ENCODE measurements at places on chromosomes 11 and 22.

GRCh38 chr11:100902454-100903141 is 215.5 kb downstream of the ARHGAP42 start:
- DNase-seq = no peak

DNA sequence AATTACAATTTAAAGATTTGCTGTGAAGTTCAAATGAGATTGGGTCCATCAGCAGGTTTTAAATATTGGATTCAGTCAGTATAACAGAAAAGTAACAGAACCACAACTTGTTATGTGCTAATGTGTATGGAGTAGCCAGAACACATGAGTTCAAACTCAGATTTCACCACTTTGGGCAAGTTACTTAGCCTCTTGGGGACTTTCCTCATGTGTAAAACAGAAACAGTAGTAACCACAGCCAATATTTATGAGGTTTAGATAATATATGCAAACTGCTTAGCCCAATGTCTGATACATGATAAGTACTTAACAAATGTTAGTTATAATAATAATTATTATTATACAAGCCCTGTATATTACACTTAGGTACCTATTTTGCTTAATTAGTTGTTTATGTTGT is 21.8 kb upstream of the SLC5A12 start:
- DNase-seq = no peak

- DNase-seq = no peak
Observed at GRCh38 chr11:14672635-14673034, 29.0 kb downstream of the PDE3B start.

DNA sequence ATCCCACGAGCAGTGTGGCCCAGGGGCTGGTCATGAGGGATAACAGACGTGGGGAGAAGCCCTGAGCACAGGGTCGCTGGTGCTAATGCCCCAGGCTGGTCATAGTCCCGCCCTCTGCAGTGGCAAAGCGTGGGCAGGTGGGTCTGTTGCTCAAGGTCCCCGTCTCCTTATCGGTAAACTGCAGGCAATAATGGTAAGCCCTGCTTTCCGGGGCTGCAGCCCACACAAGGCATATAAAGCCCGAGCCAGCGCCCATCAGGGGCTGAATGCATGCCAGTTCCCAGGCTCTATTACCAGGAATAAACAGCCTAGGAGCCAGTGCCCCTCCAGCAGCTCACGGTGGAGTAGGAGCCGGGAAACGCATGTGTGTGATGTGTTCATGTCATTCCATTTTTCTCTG is 261.0 kb downstream of the BRD1 start:
- no peak for DNase-seq

DNA sequence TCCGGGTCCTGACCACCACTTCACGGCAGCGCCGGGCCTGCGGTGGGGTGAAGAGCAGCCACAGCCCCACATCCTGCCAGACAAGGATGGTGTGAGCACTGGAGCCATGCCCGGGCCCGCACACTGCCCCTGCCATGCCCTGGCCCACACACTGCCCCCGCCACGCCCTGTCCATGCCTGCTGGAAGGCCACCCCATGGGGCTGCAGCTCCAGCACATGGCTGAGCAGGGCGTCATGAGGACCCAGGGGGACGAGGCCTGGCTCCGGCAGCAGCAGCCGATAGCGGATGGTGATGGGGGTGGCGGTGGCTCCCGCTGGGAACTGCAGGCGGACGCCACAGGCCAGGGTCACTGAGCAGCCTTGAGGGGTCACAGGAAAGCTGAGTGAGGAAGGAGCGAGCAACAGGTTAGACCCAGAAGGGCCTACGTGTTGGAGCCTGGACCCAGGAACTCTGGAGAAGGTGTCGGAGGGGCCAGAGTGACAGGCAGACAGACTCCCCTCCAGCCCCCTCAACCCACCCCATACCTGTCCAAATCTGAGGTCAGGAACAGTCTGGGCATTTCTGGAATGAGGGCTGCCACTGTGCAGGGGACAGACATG is 2.9 kb downstream of the PIDD1 start:
- no peak for DNase-seq

DNA sequence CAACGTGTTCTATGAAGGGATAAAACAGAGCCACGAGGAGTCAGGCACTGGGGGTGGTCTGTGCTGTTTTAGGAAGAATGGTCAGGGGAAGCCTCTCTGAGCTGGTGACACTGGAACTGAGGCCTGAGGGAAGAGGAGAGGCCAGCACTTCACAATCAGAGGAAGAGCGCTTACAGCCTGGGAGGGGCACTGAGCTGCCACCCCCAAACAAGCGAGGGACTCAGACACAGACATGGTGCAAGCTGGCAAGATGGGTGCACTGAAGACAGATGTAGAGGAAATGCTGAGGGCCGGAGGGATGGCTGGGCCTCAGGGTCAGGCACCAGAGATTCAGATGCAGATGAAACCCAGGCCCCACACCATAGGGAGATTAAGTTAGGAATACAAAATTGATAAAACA is 40.0 kb upstream of the TP53I11 start:
- no peak for DNase-seq

- no peak for DNase-seq
Observed at GRCh38 chr11:11996321-11997048, 11.9 kb downstream of the DKK3 start.

DNA sequence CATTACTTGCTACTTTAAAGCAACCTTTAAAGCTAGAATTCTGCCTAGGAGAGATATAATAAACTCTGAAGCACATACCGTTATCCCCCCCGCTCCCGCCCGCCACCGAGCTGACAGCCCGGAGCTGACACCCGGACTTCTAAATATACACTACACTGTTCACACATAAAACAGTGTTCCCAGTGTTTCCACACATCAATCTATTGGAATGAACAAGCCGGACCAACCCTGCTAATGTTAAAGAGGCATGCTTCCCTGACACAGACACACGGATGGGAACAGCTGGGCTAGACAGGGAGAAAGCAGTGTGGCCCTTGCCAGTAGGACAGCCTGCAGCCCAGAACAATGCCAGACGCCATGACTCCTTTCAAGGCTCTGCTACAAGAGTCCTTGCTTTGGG is 108.4 kb upstream of the CSNK2A3 start:
- no peak for DNase-seq

GRCh38 chr11:22006901-22007300 is 186.0 kb upstream of the ANO5 start:
- no peak for DNase-seq

- DNase-seq = no peak
Observed at GRCh38 chr22:33255791-33256190, 197.6 kb upstream of the SYN3 start.

GRCh38 chr11:112588252-112588694 is 327.6 kb upstream of the PLET1 start:
- DNase-seq = peak; percentile 38

DNA sequence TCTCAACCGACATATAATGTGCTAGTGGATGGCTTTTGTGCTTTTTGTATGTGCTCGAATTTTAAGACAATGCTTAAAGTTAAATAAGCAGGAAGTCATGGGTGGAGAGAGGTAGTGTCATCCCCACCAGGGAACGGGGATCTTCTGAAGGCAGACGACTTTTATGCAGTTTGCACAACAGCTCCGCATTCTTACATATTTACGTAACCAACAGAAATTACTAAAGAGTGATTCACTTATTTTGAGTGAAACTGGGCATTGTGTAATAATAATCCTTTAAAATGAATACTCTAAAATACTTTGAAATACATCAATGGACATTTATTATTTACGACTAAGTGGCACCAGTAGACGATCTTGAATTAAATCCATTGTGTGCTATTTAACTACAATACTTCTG is 305.1 kb downstream of the CNTN5 start:
- no peak for DNase-seq

GRCh38 chr11:62853279-62853965 is 14.0 kb upstream of the WDR74 start:
- DNase-seq = no peak

- no peak for DNase-seq
Observed at GRCh38 chr11:6362185-6362872, 27.9 kb upstream of the SMPD1 start.

Measured in caudate nucleus (tissue), 63 donors.